Muscle of leg (tissue), 16 donors: ENCODE measurements at places on chromosomes 6 and 20. TPM values are rescaled to one million over a fixed set of nuclear protein-coding genes. Genes with fewer than 3 reads are reported as not detected.

DNA sequence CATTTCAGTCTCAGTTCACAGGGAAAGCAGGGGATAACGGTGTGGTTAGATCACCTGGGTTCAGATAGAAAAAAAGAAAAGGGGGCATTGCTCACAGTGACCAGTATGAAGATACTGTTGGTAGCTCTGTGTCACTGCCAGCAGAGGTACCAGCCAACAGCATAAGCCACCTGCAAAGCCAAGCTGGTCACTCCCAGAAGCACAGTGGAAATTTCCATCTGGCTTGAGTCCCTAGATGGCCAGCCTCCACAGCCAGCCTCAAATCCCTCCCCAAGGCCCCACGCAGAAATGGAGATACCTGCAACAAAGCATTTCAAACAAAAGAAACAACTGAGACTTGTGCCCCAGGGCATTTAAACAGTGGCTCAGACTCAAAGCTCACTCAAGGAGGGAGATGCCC lies 11.6 kb downstream of the DEFB127 start:
- no peaks in the 10 kb centered on the region for H3K27me3 ChIP-seq
- no peak overlapping the region for H3K27ac ChIP-seq
- no peak for DNase-seq
- no peaks in the 10 kb centered on the region for H3K4me1 ChIP-seq
- no peak overlapping the region for H3K4me3 ChIP-seq
- H3K36me3 ChIP-seq: no peaks in the 10 kb centered on the region

- no peak overlapping the region for H3K27ac ChIP-seq
- no peaks in the 10 kb centered on the region for H3K4me1 ChIP-seq
- no peaks in the 10 kb centered on the region for H3K27me3 ChIP-seq
Observed at GRCh38 chr6:17842934-17843821, 136.5 kb upstream of the NUP153 start.

The MEI4 gene
- 0.08 TPM for polyA plus RNA-seq

DNA sequence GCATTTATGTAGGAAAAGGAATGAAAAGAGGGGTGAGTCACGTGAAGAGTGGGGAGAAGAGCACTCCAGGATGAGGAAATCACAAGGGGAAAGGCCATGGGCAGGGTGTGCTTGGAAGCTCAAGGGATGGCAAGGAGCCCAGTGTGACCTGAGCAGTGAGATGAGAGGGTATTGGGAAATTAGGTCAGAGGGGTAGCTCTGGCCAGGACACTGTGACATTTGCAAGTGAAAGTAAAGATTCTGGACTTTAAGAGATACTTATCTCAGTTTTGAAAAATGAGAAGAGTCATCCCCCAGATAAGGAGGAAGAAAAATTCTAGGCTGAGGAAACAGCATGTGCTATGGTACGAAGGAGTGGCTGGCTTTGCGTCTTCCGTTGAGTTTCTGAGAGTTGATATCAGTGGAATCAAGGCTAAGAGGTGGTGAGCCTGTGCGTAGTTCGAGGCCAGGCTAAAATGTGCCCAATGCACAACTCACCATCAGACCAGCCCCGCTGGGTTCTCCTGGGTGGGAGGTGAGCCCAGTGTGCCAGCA lies 79.9 kb downstream of the GCLC start:
- H3K27ac ChIP-seq: no peak overlapping the region
- no peaks in the 10 kb centered on the region for H3K36me3 ChIP-seq
- H3K27me3 ChIP-seq: no peaks in the 10 kb centered on the region
- H3K4me3 ChIP-seq: no peak overlapping the region
- DNase-seq: no peak
- no peaks in the 10 kb centered on the region for H3K4me1 ChIP-seq

The DDX43 gene
- 0.38 TPM for polyA plus RNA-seq
